Mucosa of descending colon (tissue), 3 donors: ENCODE measurements at places on chromosomes 3 and 15. TPM values are rescaled to one million over a fixed set of nuclear protein-coding genes. Genes with fewer than 3 reads are reported as not detected.
A peak's percentile ranks its signal among the peaks of the same experiment; 100 is the strongest.

DNA sequence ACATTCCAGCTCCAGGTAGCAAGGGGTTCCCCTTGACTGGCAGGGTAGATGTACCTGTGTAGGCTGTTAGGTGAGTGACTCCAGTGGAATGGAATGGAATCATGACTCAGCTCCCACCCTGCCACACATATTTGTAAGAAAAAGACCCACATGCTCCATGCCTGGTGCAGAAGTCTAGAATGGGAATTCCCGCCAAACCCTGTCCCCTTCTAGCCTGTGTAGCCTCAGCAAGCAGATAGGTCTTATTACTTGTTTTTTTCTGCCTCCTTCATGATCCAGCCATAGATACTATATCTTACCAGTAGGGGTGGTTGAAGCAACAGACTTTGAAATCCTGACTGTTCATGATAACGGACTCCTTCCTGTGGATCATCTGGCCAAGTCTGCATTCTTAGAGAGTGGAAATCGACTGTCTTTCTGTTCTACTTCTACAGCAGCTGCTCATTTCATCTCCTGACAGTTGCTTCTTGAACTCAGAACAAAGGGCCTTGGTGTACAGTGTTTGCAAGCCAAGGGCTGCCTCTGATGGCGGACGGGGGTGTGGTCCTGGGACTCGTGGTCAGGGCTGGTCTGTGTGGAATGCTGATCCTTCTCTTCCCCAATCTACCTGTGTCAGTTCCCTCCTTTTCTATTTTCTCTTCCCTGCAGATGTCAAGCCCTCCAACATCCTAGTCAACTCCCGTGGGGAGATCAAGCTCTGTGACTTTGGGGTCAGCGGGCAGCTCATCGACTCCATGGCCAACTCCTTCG lies 16.3 kb downstream of the SNAPC5 start:
- DNase-seq: no peak

Gene ROBO2
- 1.3 TPM for total RNA-seq

Gene LRRC3B
- total RNA-seq: not detected

DNA sequence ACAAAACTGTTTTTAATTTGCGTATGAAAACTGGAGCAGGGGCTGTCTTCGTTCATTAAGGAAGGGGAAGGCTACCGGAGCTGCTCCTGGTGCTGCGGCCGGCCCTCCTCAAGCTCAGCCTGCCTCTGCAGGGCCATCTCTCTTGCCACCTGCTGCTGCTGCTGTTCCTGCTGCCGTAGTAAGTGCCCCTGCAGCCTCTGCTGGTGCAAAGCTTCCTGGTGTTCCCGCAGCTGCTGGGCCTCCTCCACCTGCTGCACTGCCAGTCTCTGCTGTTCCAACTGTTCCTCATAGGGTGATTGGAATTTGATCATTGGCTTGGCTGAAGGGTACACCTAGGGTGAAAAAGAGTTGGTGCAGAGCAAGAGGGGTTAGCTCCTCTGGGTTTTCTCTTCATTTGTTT lies 66.0 kb downstream of the GOLIM4 start:
- DNase-seq: no peak

DNA sequence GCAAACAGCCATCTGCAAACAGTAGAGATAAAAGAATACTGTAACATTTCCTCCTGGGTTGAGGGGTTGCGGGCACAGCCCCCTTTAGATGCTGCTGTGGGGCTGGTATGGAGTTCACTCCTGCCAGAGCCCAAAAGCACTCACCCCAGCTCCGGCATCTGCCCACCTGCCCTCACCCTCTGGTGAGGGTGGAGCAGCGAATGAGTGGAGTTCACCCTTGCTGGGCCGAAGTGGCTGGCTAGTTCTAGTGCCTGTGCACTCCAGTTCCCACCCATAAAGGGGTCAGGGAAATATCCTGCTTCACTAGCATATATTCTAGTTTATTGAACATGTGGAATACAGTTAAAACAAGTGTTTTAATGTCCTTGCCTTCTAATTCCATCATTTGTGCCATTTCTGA lies 209.7 kb upstream of the SGO1 start:
- DNase-seq: no peak

GRCh38 chr3:48026098-48026497 lies 9.9 kb upstream of the MAP4 start:
- DNase-seq: no peak

DNA sequence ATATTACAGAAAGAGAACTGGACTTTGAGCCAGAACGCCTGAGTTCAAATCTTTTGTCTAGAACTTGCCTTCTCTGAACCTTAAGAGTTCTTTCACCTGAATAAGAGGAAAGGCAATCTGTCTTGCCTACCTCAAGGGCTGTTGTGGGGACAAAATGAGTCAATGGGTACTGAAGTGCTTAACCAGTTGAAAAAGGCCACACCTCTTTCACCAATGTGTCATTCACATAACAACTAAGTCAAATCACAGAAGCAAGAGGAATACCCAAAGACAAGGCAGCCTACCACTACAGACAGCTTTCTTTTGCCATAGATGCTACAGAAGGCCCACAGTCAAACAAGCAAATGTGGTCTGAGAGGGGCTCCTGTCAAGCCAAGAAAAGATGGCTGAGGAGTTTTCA lies 39.7 kb downstream of the NBEAL2 start:
- DNase-seq: no peak

- DNase-seq: peak; percentile 74
Observed at GRCh38 chr15:74776821-74777768, 4.8 kb upstream of the CSK start.

DNA sequence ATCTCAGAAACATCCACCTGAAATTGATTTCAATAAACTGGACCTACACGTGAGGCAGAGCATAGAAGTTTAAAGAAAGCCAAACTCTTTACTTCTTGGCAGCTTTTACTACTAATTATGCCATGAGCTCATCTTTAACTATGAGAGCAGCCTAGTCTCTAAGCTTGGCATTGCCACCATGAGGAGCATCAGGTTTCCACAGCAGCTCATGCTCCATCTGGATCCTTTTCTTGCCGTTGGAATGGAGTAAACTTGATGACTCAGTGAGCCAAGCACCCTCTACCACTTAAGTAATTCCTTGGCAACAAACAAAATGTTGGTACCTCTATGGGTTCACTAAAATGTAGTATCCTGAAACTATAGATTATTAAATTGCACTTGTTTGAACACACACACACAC lies 583.2 kb downstream of the EPHA3 start:
- DNase-seq: no peak

DNA sequence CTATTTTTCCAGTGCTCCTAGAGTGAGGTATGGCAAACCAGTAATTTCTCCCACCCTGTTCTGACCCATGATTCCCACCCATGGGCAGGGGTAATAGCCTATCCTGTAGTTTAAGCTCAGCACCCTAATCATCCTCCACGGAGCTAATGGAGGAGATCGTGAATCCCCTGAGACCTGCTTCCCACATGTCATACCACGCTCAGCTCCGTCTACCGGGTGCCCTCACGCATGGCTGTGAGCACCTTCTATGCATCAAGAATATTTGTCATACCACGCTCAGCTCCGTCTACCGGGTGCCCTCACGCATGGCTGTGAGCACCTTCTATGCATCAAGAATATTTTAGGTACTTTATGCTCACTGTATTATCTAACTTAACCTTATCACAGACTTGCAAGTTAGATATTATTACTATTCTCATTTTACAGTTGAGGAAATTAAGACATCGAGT lies 104.7 kb upstream of the PFN2 start:
- DNase-seq: no peak

- no peak for DNase-seq
Observed at GRCh38 chr15:55518641-55519040, 10.6 kb upstream of the DNAAF4 start.

Gene SOX2
- total RNA-seq: 0.19 TPM

- no peak for DNase-seq
Observed at GRCh38 chr3:29004885-29005599, 275.8 kb upstream of the RBMS3 start.

Gene CCR2
- 1.2 TPM for total RNA-seq

Gene GRM2
- 0.14 TPM for total RNA-seq

DNA sequence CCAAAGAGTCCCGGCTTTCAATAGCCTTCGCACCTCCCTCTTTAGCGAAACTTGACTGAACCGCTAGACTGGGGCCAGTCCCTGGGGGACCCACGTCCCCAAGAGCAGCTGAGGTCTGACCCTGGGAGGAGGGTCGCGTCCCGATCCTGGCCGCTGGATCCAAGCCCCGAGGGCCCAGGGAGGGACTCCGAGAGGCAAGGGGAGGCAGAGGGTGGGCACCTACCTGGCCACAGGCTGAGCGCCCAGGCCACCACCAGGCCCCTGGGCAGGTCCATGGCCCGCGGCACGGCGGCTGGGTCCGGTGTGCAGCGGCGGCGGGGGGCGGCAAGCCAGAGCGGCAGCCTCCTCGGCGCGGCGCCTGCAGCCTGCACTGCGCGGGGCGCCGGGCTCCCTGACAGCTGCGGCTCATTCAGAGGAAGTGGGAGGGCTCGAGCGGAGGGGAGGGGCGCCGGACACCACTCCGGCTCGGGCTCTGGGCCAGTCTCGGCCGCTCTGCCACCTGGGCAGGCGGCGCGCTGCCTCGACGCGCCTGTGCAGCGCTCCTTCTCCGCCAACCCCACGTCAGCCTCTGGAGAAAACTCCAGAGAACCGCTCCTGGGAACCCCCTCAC lies at the start of gene ITGA11:
TSS of gene ITGA11 (minus strand) at position 372 of the 610 bp plus-strand sequence. CDS start at position 275, 97 bp downstream.
- peak; percentile 64 for DNase-seq

GRCh38 chr15:59124261-59124660 lies 19.3 kb downstream of the CCNB2 start:
- peak; percentile 79 for DNase-seq

Gene MINAR1
- total RNA-seq: 0.25 TPM

DNA sequence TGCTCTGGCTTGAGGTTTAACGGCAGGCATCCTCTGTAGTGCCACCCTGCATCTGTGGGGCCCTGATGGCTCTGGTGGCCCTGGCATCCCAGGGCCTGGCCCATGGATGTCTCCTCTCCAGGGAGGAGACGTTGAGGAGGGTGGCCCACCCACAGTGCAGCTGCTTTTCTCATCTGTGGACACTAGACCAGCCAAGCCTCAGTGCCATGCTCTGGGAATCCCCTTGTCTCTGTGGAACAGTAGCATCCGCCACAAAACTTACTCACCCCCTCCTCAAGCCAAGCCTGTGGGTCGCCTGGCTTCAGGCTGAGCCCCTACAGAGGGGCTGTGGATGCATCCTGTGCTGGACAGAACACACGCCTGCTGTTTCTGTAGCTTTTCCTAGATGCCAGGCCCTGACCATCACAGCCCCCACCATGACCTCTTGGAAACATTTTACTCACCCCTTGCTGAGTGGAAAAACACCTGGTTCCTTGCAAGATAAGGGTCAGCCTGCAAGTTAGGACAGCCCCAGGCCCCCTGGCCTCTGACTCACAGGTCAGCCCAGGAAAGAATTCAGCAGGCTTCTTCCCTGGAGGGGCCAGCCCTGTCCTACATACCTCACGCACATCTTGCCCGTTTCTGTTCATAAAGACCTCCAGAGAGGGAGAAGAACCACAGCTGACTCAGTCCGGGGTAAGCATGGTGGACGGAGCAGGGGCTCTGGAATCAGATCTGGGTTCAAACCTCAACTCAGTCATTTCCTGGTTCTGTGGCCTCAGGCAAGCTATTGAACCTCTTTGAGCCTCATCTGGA lies 19.0 kb downstream of the PAK6 start:
- DNase-seq: peak; percentile 15

Gene SEMA6D
- total RNA-seq: 43.3 TPM

Gene PDZRN3
- 17.9 TPM for total RNA-seq

- DNase-seq: no peak
Observed at GRCh38 chr3:11415099-11415498, 142.9 kb downstream of the ATG7 start.

Gene CTXN2
- 0.16 TPM for total RNA-seq

DNA sequence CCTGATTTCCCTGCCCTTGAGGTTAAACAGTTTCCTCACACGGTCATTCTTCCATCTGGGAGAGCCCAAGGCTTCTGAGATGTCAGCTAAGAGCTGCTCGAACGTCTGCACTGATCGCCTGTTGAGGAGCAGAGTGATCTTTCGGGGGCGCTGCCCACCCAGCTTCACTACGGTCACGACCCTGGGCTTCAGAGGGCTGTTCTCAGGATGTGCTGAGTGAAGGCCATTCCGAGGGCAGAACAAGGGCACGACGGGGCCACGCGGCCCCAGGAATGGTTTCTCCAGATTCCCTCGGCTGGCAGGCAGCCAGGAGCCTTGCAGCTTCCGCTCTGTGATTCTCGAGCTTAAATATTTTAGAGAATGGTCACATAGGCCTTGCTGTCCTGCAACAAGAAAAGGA lies 25.7 kb downstream of the DCLK3 start:
- no peak for DNase-seq

DNA sequence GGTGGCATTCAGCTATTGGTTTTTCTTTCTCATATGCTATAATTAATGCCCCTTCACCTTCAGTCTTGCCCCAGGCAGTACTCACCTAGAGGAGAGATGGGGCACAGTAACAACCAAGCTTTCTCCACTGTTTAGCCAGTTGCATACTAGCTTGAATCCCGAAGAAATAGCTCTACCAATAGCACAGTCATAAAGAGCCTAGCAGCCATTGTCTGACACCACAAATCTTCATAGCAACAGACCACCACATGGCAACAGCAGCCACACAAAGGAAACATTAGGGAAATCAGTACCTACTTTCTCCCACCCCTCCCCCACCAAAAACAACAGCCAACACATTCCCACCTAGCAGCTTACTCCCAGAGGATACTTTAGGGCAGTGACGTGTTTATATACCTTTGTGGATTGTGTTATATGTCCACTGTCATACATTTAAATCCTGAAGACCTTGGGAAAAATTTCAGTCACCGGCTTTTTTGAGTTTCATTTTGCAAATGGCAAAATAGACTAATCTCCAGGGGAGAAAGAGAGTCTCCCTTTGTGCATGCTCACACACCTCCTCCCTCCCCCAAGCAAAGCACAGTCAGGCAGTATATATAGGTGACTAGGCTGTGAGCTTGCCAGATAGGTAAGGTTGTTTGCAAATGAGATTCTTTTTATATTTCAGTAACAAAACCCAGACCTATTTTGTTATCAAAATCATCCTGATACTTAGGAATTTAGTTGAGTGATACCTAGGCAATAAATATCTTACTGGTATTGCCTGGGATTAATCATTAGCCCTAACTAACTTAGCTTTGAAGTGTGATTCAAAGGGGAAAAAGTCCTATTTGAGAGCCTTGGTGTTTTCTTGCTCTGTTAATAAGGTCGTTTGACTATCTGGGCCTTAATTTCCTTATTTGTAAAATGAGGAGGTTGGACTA lies 140.6 kb downstream of the RBPMS2 start:
- DNase-seq: no peak

DNA sequence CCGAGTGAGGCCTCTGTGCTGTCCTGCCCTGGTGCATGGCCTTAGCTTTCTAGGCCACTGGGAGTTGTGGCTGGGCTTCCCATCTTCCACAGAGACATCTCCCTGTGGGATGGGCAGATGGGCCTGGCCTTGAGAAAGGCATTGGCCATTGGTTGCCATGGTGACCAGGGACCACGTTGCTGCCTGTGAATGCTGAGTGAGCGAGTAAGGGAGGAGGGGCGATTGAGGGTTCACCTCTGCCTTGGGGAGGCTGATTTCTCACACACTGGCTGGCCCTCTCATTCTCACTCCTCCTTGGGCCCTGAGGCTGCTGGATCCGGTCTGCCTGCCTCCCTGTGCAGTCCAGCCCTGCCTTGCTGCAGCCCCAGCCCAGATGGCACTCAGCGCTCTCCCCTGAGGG lies 26.4 kb upstream of the DOCK3 start:
- DNase-seq: no peak
